ENCODE measurements at places on chromosomes 16 and 17. TPM values are rescaled to one million over a fixed set of nuclear protein-coding genes. Genes with fewer than 3 reads are reported as not detected.

RNF227 gene
- 5.6 TPM for total RNA-seq

PYDC1 gene
- total RNA-seq: not detected

CDK5R1 gene
- 4.4 TPM for total RNA-seq

GALR2 gene
- not detected for total RNA-seq

ABCA3 gene
- total RNA-seq: 4.6 TPM

HSPB9 gene
- not detected for total RNA-seq

YPEL3 gene
- 9.2 TPM for total RNA-seq

C1QBP gene
- 438 TPM for total RNA-seq

GJD3 gene
- total RNA-seq: not detected

TOB1 gene
- 66.0 TPM for total RNA-seq

KCNH6 gene
- not detected for total RNA-seq

SEZ6L2 gene
- total RNA-seq: 3.2 TPM

PTX4 gene
- not detected for total RNA-seq

CACNG1 gene
- total RNA-seq: not detected

KCNH4 gene
- not detected for total RNA-seq

ZNF286A gene
- 24.3 TPM for total RNA-seq

C16orf46 gene
- 3.8 TPM for total RNA-seq
